Kidney (tissue), 22 donors: ENCODE measurements at places on chromosomes 13 and 19. TPM values are rescaled to one million over a fixed set of nuclear protein-coding genes. Genes with fewer than 3 reads are reported as not detected.

ANKRD24 gene
- total RNA-seq = 0.72 TPM

KCNRG gene
- 0.69 TPM for total RNA-seq

DNA sequence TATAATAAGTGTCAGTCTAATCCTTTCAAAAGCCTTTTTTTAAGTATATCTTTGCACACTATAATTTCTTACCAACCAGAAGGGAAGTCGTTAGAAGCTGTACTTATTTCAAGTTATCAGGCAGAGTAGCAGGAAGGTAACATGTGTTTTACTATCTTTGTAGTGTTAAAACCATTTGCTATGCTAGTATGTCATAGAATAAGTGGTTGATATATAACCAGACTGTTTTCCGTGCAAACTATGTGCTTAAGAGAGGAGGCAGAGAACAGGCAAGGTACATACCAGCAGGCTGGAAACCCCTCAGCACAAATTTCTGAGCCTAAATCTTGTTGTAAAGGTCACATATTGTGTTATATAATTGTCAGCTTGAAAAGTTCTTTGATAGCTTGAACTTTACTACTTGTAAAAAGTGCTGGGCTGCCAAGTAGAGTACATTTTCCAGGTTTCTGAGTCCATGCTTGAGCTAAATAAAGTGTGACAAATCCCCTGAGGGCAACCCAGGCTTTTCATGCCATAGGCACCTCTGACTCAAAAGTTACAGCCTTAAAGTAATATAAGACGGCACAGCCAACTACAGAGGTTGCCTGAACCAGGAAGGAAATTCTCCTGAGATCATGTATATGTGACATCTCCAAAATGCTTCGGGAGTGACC, 1297.4 kb downstream of the PCDH9 start:
- DNase-seq = peak; percentile 13

GRCh38 chr19:42553292-42554045, 25.2 kb upstream of the CEACAM1 start:
- DNase-seq = no peak

DNA sequence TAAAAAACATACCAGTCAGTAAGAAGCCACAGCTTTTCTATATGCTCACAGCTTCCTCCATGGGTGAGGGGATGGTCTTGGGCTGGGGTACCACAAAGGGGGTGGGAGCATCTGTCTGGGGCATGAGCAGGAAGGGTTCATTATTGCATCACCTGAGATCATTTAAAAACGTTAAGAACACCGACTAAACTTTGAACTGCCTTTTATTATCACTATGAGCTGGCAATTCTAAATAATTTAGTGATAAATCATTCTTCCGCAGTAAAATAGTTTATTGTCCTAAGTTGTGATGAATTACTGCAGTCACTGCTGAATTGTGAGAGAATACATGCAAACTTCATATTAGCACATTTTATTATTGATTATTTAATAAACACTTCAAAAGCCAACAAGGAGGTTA, 71.6 kb downstream of the KL start:
- DNase-seq = no peak

GRCh38 chr13:107069108-107069776, 501.3 kb upstream of the ARGLU1 start:
- no peak for DNase-seq

GRCh38 chr19:808423-808775, 11.1 kb downstream of the PTBP1 start:
- DNase-seq = peak; percentile 72

DNA sequence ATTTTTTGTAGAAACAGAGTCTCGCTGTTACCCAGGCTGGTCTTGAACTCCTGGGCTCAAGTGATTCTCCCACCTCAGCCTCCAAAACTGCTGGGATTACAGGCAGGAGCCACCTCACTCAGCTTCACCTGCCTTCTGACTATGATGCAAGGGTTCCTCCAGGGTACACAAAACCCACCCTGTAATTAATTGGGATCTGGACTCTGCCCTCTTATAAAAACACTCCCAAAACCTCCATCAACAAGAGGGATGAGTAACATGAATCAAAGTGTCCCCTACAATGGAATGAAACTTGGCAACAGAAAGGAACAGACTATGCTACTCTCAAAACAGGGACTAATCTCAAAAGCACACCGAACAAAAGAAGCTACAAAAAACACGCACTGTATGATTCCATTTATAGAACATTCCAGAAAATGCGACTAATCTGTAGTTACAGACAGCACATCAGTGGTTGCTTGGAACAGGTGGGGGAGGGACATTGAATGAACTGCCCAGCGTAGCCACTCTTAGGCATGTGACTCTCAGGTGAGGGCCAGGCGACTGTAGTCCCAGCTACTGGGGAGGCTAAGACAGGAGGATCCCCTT, 3.2 kb upstream of the PRR36 start:
- no peak for DNase-seq

DNA sequence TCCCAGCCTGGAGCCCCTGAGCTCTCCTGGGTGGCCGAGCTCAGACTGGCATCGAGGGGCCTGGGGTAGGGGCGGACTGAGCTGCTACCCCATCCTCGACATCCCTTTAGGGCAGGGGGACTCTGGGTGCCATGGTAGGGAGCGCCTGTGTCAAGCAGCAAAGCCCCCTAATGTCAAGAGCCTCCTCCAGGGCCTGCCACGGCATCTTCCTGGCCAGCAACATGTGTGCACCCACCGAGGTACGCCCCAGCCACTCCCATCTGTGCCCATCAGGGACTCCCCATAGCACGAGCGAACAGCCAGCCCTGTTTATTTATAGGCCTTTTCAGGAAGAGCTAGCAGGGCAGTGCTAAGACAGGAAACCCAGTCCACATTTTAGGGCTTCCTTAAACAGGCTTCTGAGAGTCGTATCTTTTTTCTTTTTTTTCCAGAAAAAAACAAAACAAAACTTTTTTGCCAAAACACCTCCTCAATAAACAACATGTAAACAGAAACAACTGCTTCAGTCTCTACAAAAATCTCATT, 14.3 kb downstream of the LRP3 start:
- no peak for DNase-seq

DNA sequence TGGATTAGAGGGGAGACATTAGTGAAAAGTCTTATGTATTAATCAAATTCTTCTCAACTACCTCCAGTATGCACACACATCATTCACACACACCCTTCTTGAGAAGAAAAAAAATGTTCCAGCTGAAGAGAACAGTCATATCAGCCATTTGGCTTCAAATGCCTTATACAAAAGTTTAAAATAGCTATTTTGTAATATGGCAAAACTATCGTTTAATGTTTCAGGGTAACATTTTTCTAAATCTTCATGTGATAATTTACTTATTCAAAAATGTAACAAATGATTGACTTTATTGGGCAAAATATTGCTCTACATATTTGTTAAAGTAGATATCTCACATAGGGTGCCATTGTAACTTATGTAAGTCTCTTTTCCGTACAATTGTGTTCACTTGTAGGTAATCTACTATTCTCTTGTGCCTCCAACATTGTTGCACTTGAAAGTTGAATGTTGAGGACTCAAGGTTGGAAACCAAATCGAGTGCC, 13.6 kb downstream of the ZIC2 start:
- no peak for DNase-seq
